ENCODE measurements at places on chromosomes 7 and 10. TPM values are rescaled to one million over a fixed set of nuclear protein-coding genes. Genes with fewer than 3 reads are reported as not detected.

DNA sequence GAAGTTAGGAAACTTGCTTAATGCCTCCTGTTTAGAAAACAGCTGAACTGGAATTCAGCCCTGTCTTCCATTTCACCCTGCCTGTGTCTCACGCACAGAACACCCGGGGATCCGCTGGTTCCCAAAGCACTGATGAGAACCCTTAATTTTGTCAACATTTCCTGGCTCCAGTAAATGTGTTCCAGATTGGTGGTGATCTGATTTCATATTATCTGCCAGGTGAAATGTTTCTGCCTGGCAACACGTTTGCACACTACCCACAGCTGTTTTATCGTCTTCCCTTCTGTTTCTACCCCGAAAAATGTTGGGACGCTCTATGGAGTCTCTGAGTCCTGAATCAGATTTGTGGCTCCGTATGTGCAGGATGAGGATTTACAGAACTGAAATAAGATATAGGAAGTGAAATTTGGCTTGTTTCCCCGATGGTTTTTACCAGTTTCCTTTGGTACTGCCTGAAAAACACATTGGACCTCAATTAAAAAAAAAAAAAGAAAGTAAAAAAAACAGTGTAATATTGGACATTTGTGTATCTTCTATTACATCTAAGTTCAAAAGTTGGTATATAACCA lies 29.0 kb downstream of the MRC1 start:
- no peak for DNase-seq

DNA sequence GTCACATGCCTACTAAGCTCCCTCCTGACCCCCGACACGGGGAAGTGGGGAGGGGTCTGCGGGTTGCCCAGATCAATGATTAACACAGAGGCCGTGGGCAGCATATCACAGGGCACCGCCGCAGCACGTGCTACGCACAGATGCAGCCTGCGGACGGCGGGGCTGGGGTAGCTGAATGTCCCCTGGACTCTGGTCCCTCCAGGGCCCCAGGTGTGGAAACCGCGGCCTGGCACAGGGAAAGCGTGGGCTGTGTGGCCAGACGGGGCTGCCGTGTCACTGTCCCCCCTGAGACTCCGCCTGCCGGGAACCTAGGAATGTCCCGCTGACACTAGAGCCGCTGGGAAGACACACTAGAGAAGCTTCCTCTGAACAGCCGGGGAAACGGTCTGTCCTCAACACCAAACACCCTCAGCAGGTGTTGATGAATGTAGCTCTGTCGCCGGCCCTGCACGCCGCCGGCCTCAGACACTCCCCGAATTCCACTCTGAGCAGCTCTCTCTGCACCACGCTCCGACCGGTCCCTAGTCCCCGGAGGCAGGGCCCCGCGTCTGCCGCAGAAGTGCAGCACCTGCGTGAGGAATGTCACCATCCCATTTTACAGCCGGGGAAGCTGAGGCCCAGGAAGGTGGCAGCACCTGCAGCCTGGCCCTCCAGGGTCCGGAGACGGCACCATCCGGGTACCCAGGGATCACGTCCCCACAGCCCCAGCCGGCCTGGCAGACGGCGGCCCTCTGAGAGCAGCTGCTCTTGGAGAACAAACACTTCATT lies 33.4 kb upstream of the PDGFA start:
- DNase-seq: no peak

GRCh38 chr10:86392723-86393094 lies 26.1 kb upstream of the GRID1 start:
- no peak for DNase-seq

VSTM2A gene
- total RNA-seq: not detected

Measured in T-cell (primary cell).